ENCODE measurements at places on chromosomes 3 and 15. TPM values are rescaled to one million over a fixed set of nuclear protein-coding genes. Genes with fewer than 3 reads are reported as not detected.

TM4SF18 gene
- total RNA-seq = 4.3 TPM

IL5RA gene
- 1.3 TPM for total RNA-seq

CD200R1 gene
- 0.24 TPM for total RNA-seq

GRCh38 chr3:85933326-85933725 is 974.5 kb downstream of the CADM2 start:
- DNase-seq = no peak

DNA sequence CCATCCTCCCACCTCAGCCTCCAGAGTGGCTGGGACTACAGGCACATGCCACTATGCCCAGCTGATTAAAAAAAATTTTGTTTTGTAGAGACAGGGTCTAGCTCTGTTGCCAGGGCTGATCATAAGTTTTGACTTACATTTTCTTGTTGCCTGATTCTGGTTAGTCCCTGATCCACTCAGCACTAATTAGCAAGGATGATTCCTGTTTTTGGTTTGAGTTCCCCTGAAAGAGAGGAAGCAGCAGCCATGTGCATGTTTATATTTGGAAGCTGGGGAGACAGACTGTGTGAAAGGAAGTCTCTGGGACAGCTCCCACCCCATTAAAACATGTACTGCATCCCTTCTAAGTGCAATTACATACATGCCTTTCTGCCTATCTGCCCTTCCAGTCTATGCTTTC is 3.6 kb upstream of the NCK1 start:
- no peak for DNase-seq

GRCh38 chr3:119965692-119966091 is 128.6 kb downstream of the GSK3B start:
- no peak for DNase-seq

DNA sequence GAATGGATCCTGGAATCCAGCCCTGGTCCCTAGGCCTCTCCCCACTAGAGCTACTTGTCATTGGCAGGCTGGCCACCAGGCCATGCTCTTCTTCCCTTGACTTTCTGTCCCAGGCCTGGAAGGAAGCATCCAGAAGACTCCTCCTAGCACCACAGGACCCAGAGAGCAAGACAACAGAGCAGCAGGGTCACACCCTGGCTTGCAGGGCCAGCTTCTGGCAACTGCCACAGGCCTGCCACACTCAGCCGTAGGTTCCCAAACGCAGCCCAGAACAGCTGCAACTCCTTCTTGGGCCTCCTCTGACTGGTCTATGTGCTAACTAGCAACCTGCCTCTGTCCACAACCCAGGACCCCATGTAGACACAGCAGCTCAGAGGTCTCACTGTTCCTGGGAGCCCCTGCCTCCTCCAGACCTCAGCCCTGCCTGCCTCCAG is 36.8 kb upstream of the RPL32 start:
- no peak for DNase-seq

- DNase-seq = no peak
Measured at GRCh38 chr3:114320246-114320645, 26.4 kb downstream of the TIGIT start.

- no peak for DNase-seq
Measured at GRCh38 chr3:156606729-156607128, 51.8 kb upstream of the SSR3 start.

Data from ovary (tissue), 10 donors.